Small intestine (tissue), 16 donors: ENCODE measurements at places on chromosomes 4 and X.

DNA sequence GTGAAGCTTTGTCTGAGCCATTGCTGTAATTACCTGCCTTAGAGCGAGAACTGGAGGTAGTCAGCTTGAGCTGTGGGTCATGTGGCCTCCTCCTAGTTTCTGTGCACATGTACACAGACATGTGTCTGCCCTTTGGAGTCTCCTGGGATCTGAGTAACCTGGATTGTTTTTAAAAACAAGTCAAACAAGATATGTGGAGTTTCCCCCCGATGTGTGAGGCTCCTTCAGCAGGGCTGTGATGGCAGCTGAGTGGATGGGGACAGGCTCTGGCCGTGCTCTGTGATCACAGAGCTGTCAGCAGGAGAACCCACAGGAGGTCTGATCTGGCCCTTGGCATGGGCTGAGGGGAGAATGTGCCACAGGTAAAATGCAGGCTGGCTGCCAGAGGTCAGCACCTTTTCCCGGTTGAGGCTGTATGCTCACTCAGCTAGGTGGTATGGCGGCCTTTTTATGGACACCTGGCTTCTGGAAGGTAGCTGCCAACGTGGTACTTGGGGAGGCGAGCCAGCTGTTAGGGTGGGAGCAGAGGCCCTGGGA lies 38.4 kb downstream of the NOP14 start:
- H3K36me3 ChIP-seq, result peaks cover 72% of the 10 kb centered on the region
- H3K27ac ChIP-seq, result no peak overlapping the region
- H3K4me3 ChIP-seq, result no peak overlapping the region
- H3K27me3 ChIP-seq, result no peaks in the 10 kb centered on the region

GRCh38 chr4:26896636-26897035 lies 36.0 kb downstream of the STIM2 start:
- no peaks in the 10 kb centered on the region for H3K27me3 ChIP-seq
- DNase-seq, result no peak
- no peak overlapping the region for H3K27ac ChIP-seq
- H3K4me3 ChIP-seq, result no peak overlapping the region

GRCh38 chrX:29992083-29992482 lies 223.3 kb upstream of the MAGEB2 start:
- no peak overlapping the region for H3K27ac ChIP-seq
- H3K36me3 ChIP-seq, result no peaks in the 10 kb centered on the region
- H3K4me3 ChIP-seq, result no peak overlapping the region

DNA sequence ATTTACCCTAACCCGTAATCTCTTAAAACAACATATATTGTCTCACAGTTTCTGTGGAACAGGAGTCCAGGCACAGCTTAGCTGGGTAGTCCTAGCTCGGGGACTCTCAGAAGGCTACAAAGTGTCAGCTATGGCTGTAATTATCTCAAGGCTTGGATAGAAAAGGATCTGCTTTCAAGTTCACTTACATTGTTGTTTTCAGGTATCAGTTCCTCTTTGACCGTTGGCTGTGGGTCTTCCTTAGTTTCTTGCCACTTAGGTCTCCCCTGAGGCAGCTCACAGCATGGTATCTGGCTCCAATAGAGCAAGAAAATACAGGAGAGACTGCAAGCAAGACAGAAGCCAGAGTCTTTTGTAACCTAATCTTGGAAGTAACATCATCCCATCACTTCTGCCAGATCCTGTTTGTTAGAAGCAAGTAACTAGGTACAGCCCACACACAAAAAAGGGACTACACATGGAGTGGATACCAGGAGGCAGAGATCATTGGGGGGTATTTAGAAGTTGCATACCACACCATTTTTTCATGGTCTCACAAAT lies 137.0 kb downstream of the MAGEB5 start:
- H3K36me3 ChIP-seq, result no peaks in the 10 kb centered on the region
- no peak for DNase-seq
- H3K4me1 ChIP-seq, result no peaks in the 10 kb centered on the region
- H3K27me3 ChIP-seq, result no peaks in the 10 kb centered on the region

DNA sequence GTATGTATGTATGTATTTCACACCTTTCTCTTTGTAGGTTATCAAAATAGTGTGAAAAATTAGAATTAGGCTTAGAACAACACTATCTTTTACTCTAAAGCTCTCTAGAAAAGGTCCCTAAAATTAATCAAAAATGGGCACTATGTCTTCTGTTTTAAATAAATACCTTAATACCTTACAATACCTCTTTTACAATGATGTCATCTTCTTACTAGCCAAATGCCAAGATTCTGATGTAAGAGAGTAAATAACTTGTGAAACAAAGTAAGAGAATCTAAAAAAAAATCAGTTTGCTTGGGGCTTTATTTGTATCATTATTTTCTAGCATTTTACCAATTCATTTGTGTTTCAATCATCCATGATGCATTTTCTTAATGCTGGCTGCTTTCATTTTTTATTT lies 402.2 kb upstream of the MAGEB2 start:
- H3K4me3 ChIP-seq, result no peak overlapping the region
- no peaks in the 10 kb centered on the region for H3K4me1 ChIP-seq
- H3K27ac ChIP-seq, result no peak overlapping the region
- no peaks in the 10 kb centered on the region for H3K27me3 ChIP-seq

- no peaks in the 10 kb centered on the region for H3K36me3 ChIP-seq
- peak; percentile 71 for DNase-seq
- H3K27ac ChIP-seq, result peak overlapping the region; percentile 0
- H3K4me1 ChIP-seq, result no peaks in the 10 kb centered on the region
- no peaks in the 10 kb centered on the region for H3K27me3 ChIP-seq
These were observed 306.4 kb downstream of the PTTG2 start for GRCh38 chr4:38266616-38267015.

DNA sequence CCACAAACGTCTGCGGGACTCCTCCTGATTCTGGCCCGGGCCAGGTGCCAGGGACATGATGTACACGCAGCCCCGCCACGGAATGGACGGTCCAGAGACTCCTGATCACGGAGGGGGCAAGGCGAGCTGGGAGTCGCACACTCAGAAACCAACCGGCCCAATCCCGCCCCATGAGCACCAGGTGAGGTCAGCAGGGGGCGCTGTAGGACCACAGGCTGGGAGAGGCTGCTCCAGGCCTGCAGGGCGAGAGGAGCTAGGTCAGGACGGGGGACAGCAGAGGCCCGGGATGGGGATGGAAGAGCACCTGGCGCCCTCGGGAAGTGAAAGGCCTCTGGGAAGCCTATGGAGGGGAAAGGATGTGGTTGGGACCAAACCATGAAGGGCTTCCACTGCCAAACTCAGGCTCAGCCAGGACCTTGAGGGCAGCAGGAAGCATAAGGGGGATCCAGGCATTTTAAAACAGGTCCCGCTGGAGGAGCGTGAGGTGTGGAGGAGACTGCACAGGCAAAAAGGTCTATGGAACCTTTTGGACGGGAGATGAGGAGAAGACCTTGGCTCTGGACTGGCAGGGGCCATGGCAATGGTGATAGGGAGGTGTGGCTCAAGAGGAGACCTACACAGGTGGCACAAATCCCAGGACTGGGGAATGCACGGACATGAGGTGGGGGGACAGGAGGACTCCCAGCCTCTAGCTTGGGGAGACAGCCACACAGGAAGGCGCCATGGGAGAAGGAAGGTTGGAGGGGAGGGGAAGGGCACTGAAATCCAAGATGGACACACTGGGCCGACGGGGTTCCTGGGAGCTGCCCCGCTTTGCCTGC lies 79.2 kb downstream of the MTMR1 start:
- no peak overlapping the region for H3K27ac ChIP-seq
- no peaks in the 10 kb centered on the region for H3K4me1 ChIP-seq
- H3K4me3 ChIP-seq, result no peak overlapping the region
- peak; percentile 63 for DNase-seq
- H3K27me3 ChIP-seq, result no peaks in the 10 kb centered on the region
- H3K36me3 ChIP-seq, result no peaks in the 10 kb centered on the region

GRCh38 chr4:165600959-165601683 lies 222.3 kb downstream of the CPE start:
- no peak overlapping the region for H3K4me3 ChIP-seq
- H3K27me3 ChIP-seq, result no peaks in the 10 kb centered on the region
- DNase-seq, result no peak
- H3K27ac ChIP-seq, result no peak overlapping the region
- no peaks in the 10 kb centered on the region for H3K36me3 ChIP-seq

DNA sequence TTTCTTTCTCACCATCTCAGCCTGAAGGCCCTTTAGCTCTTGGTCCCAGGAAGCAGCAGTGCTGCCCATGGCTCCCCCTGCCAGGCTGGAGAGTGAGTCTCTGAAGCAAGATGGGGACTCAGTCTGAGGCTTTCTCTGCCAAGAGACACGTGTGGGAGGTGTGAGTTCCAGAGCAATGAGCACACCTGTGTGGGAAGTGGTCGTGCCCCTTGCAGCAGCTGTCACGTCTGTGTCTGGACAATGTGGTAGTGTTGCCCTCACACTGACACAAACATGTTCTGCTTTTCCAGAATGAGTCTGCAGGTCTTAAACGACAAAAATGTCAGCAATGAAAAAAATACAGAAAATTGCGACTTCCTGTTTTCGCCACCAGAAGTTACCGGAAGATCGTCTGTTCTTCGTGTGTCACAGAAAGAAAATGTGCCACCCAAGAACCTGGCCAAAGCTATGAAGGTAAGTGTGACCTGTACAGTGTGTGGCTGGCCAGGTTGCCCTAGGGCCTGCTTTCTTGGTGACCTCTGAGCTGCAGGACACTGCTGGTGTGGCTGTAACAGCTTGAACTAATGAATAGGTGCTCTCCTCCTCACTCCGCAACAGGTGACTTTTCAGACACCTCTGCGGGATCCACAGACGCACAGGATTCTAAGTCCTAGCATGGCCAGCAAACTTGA lies 1.9 kb downstream of the TACC3 start:
- H3K27me3 ChIP-seq, result no peaks in the 10 kb centered on the region
- DNase-seq, result no peak
- H3K4me1 ChIP-seq, result peaks cover 24% of the 10 kb centered on the region
- peaks cover 52% of the 10 kb centered on the region for H3K36me3 ChIP-seq
- H3K27ac ChIP-seq, result no peak overlapping the region

GRCh38 chr4:52038103-52038912 lies at the start of gene SGCB:
SGCB (minus strand) TSS chr4:52038299; CDS start chr4:52038259, 40 bp downstream.
- H3K27me3 ChIP-seq, result no peaks in the 10 kb centered on the region
- H3K4me1 ChIP-seq, result peaks cover 13% of the 10 kb centered on the region
- peak; percentile 84 for DNase-seq
- H3K27ac ChIP-seq, result peak within 1 kb of the TSS; percentile 70

DNA sequence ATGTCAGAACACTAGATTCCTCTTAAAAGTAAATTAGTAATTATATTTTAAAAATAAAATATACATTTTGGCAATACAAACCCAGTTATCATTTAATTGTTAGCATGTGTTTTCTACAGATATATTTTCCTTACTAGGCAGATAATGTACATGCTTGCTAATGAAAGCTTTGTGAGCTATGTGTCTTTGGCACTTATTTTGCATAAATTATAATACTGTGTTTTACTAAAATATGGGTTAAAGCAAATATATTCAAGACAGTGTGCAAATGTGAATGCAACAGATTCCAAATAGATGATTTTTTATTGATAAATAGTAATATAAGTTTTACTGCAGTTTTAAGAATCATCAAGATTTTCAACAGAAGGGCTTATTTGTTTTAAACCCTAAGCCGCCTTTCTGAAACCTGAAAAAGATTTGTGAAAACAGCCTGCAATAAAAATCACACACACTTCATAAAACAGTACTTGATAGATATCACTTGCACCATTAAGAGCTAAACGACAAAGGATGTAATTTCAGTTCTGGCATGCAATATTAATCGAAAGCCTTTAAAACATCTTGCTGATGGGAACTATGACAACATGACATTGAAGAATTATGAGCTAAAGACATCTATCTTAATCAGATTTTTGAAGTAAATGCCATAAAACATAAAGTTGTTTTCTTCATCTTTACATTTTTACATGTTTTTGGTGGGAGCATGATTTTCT lies 333.3 kb downstream of the DCTD start:
- H3K36me3 ChIP-seq, result no peaks in the 10 kb centered on the region
- H3K4me3 ChIP-seq, result no peak overlapping the region
- no peaks in the 10 kb centered on the region for H3K27me3 ChIP-seq
- no peak overlapping the region for H3K27ac ChIP-seq
- no peaks in the 10 kb centered on the region for H3K4me1 ChIP-seq

DNA sequence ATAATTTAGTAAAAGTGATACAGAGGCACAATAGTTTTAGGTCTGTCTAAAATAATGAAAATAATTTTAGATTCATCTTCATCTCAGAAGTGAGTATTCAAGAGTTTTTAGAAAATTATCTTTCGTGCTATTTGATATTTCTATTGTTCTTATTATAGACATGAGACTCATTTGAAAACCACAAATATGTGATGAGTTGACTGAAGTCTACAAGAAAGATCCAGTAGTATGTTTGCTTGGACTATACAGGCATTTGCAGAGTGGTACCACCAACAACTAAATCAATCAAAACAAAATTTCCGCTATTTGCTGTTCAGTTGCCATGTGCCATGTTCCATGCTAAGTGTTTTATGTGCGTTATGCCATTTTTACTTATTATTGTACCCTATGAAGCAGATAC lies 1318.5 kb downstream of the STIM2 start:
- DNase-seq, result no peak
- no peaks in the 10 kb centered on the region for H3K36me3 ChIP-seq
- H3K4me3 ChIP-seq, result no peak overlapping the region
- no peaks in the 10 kb centered on the region for H3K4me1 ChIP-seq
- no peaks in the 10 kb centered on the region for H3K27me3 ChIP-seq

DNA sequence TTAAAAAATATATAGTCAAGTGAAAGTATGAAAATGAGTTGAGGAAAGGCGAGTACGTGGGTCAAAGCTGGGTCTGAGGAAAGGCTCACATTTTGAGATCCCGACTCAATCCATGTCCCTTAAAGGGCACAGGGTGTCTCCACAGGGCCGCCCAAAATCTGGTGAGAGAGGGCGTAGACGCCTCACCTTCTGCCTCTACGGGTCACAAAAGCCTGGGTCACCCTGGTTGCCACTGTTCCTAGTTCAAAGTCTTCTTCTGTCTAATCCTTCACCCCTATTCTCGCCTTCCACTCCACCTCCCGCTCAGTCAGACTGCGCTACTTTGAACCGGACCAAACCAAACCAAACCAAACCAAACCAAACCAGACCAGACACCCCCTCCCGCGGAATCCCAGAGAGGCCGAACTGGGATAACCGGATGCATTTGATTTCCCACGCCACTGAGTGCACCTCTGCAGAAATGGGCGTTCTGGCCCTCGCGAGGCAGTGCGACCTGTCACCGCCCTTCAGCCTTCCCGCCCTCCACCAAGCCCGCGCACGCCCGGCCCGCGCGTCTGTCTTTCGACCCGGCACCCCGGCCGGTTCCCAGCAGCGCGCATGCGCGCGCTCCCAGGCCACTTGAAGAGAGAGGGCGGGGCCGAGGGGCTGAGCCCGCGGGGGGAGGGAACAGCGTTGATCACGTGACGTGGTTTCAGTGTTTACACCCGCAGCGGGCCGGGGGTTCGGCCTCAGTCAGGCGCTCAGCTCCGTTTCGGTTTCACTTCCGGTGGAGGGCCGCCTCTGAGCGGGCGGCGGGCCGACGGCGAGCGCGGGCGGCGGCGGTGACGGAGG lies at the start of gene FMR1:
Gene FMR1 (plus strand): TSS at position 728 of the 831 bp plus-strand sequence. CDS start 261 bp downstream, outside the sequence.
- H3K27ac ChIP-seq, result peak within 1 kb of the TSS; percentile 89
- H3K27me3 ChIP-seq, result no peaks in the 10 kb centered on the region
- no peaks in the 10 kb centered on the region for H3K36me3 ChIP-seq

DNA sequence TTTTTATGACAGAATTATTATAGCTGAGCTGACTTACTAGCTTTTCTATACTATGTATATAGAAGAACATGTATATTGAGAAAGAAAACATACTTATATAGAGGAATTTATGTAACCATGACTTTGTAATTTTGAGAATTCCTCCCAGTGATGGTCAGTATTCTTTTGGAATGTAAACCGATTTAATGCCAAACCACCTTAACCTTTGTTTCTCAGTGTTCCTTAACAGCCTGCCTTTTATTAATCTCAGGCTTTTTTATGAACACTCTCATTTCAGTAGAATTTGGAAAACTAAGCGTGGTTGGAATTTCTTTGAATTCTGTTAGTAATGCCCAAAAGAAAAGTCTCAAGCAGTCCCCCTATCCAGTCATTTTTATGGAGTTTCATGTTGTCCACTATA lies 47.0 kb downstream of the MOSPD2 start:
- H3K4me1 ChIP-seq, result no peaks in the 10 kb centered on the region
- H3K36me3 ChIP-seq, result peaks cover 2% of the 10 kb centered on the region
- no peak for DNase-seq
- H3K27me3 ChIP-seq, result no peaks in the 10 kb centered on the region
- no peak overlapping the region for H3K4me3 ChIP-seq
